Jurkat, Clone E6-1 (cell line): ENCODE measurements at places on chromosomes 7 and 10.

DNA sequence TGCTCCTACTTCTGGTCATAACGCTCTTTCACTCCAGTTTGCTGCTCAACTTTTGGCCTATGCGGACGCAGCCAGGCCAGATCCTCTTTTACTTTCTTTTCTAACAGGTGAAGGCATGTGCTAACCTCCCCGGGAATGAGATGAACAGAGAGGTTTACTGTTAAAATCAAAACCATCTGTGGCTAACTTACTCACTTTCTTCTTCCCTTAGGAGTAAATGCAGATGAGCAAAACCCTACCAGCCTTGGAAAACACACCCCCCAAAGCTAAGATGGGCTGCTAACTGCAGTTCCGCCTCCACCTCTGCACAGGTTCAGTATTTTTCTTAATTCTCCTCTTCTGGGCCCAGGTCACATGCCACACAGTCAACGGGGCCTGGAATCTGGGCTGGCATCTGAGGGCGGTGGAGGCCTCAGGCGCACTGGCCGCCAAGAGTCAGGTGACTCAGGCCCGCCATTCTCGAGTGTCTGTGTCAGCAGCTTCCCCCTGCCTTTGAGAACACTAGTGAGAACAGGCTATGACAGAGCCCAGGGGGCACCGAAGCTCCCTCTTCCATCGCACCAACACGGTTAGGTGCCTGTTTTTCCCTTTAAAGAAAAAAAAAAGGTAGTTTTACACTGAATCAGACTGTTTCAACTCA lies 11.1 kb downstream of the FAM53B start:
- no peak for DNase-seq

DNA sequence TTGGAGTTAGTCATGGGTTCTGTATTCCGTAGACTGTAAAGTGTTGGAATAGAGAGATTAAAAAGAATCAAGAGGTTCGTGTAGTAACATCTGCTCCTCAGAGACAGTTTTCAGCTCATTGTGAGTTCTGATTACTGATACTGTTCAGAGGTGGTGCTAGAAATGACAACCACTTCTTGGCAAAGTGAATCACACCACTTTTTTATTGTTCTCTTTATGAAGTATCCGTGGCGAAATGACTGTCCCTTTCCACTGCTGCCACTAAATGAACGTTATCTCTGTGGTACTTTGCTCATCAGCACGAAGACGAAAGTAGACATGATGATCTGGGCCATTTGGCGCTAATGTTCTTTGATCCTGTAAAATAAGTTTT lies 860 bp downstream of the RPP30 start:
- DNase-seq, result no peak

DNA sequence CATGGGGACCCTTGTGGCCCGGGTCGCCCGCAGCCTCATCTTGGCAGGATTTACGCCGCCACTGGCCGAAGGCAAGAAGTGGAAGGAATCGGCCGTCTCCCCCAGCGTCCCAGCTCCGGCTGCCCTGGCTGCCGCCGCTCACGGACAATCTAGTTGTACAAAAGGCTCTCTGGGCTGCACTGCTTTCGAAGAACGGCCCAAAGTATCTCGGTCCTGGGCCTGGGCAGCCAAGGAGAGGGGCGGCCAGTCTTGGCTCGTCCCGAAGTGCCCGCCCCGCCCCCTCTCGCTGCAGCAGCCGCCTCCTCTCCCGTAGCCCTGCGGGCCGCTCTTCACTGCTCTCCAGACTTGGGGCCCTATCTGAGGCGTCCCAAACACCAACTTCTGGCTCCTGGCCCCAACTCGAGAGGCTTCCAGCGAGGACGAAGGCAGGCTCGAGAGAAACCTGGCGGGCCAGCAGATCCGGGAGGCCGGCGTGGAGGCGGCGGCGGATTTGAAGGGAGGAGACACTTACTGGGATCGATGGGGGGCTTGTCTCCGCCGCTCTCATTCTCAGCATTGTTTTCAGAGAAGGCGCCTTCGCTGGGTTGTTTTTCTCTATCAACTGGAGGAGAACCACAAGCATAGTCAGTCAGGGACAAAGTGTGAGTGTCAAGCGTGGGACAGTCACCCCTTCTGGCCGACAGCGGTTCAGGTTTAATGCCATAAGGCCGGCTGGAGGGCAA lies 809 bp downstream of the HOXA9 start:
- no peak for DNase-seq

- no peak for DNase-seq
Measured at GRCh38 chr7:114852293-114852692, 69.6 kb upstream of the MDFIC start.

DNA sequence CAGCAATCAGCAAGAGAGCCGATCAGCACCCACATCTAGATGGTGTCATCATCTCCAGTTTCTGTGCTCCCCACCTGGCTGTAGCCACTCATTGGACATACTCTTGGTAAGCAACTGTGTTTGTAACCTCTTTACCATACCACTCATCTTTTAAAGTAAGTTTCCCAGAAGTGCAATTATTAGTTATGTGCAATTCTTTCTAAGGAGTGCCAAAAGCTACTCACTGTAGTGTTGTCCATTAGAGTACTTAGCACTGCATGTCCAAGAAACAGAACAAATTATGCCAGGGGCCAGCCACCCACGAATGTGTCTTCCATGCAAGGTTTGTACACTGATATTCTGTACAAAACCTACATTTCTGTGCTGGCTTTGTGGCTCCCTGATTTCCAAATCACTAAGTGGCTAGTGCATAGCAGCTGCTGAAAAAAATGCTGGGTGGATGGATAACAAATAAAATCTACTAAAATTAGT lies 131.9 kb downstream of the SRPK2 start:
- DNase-seq, result no peak

- no peak for DNase-seq
Measured at GRCh38 chr10:102918817-102919245, 737 bp downstream of the CNNM2 start.

DNA sequence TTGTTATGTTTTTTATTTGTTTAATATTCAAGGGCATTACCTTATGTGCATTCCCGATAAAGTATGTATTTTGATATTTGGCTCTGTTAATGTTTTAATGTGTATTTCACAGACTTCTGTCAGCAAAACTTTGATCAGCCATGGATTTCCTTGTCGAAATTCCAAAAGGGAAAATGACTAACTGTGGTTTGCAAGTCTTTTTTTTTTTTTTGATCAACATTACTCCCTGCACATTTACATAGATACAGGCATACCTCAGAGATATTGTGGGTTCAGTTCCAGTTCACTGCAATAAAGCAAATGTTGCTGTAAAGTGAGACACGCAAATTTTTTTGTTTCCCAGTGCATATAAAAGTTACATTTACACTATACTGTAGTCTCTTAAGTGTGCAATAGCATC lies 351.9 kb downstream of the CXCL12 start:
- DNase-seq, result no peak

- no peak for DNase-seq
Measured at GRCh38 chr7:155551785-155552611, 5.6 kb upstream of the CNPY1 start.

DNA sequence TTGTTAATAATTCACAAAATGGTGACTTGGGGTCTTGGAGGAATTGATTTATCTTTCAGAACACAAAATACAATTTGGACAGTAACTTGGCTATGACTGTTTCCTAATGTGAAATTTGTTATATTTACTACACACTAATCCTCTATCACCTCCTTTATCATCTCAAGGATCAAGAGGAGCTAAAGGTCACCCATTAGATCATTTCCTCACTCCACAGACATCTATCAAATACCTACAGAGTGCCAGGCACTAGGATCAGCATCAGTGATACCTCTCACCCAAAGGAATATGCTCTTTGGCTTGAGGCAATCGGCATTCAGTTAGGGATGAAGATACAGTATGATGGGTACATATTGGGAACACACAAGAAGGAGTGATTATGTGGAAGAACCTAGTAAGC lies 132.1 kb downstream of the INHBA start:
- no peak for DNase-seq

GRCh38 chr7:27873981-27874957 lies 134.3 kb downstream of the TAX1BP1 start:
- no peak for DNase-seq

DNA sequence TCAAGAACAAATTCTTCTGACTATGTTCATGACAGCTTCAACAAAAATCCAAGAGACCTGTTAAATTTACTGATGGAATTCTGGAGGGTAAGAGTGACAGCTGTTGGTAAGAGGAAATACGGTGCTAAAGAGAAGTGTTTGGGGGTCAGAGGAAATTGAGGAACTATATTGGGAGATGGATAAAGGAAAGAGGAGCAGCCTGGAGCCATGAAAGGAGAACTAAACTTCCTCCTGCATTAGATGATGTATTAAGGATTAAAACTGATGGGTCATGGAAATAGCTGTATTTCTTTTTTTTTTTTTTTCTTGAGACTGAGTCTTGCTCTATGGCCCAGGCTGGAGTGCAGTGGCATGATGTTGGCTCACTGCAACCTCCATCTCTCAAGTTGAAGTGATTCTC lies 95.3 kb downstream of the HERPUD2 start:
- DNase-seq, result no peak
